ENCODE measurements at places on chromosomes 5 and 9. TPM values are rescaled to one million over a fixed set of nuclear protein-coding genes. Genes with fewer than 3 reads are reported as not detected.

Gene SPRY4
- total RNA-seq, result 10.0 TPM

Gene EIF4EBP3
- 5.3 TPM for total RNA-seq

Gene SPINK4
- 7.8 TPM for total RNA-seq

Gene HAND1
- 81.2 TPM for total RNA-seq

Gene TAF11L14
- not detected for total RNA-seq

Gene LRRC19
- total RNA-seq, result not detected

Gene FAXDC2
- 22.4 TPM for total RNA-seq

Gene KIF12
- total RNA-seq, result 1.1 TPM

Gene CA9
- 2.4 TPM for total RNA-seq

Gene ICE1
- 16.5 TPM for total RNA-seq

Gene CAMLG
- total RNA-seq, result 27.2 TPM

Gene SLC2A6
- total RNA-seq, result 8.6 TPM

Gene ENDOG
- 136 TPM for total RNA-seq

Gene GARIN3
- not detected for total RNA-seq

Gene IL5
- total RNA-seq, result not detected

Gene TTLL11
- total RNA-seq, result 4.7 TPM

DNA sequence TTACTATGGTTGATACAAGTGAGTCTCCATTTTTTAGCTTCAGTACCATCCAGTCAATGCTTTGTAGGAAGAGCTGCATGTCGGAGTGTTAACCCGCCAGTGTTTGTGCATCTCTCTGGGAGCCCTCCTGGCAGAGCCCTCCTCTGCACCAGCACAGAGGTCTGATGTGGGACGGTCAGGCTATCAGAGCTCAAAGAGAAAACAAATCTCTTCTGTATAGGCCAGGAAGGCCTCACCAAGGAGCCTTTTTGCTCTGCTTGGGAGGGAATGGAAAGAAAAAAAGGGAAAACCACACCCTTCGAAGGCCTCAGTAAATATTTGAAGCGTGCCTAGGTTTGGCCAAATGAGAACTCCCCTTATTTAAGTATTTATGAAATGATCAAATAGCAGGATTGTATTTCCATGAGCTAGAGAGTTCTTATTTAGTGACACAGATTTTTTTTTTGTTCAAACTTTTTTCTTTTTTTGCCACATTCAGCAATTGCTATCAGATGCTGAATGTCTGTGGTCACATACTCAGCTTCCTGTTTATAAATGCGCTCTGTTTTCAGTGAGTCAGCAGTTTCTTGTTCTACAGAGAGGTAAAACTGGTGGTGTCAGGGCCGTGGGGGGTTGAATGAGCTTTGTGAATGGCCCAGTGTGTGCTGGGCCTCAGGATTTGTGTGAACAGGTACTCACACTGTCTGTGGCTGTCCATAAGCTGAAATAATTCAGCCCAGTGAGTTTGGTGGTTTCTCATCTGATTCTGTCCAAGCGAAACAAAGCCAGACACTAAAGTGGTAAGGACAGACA lies 226.6 kb downstream of the SNX18 start:
- no peak for DNase-seq

GRCh38 chr9:15873573-15874177 lies 320.8 kb downstream of the CCDC171 start:
- peak; percentile 82 for DNase-seq

GRCh38 chr5:143128412-143129071 lies 274.9 kb downstream of the NR3C1 start:
- DNase-seq, result no peak

DNA sequence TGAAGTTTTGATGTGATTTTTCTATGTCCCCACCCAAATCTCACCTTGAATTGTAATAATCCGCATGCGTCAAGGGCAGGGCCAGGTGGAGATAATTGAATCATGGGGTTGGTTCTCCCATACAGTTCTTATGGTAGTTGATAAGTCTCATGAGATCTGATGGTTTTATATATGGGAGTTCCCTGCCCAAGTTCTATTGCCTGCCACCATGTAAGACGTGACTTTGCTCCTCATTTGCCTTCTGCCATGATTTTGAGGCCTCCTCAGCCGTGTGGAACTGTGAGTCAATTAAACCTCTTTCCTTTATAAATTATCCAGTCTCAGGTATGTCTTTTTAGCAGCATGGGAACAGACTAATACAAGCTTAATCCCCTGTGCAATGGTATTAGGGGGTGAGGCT lies 25.5 kb upstream of the RAI14 start:
- no peak for DNase-seq

GRCh38 chr5:611731-612486 lies at the start of gene CEP72:
TSS of gene CEP72 (plus strand) at chr5:612340. CDS start at chr5:612362, 22 bp downstream.
- peak; percentile 94 for DNase-seq

- DNase-seq, result no peak
Observed at GRCh38 chr5:57436586-57436985, 46.0 kb downstream of the ACTBL2 start.

GRCh38 chr5:139438707-139439012 lies 665 bp downstream of the DNAJC18 start:
- no peak for DNase-seq

DNA sequence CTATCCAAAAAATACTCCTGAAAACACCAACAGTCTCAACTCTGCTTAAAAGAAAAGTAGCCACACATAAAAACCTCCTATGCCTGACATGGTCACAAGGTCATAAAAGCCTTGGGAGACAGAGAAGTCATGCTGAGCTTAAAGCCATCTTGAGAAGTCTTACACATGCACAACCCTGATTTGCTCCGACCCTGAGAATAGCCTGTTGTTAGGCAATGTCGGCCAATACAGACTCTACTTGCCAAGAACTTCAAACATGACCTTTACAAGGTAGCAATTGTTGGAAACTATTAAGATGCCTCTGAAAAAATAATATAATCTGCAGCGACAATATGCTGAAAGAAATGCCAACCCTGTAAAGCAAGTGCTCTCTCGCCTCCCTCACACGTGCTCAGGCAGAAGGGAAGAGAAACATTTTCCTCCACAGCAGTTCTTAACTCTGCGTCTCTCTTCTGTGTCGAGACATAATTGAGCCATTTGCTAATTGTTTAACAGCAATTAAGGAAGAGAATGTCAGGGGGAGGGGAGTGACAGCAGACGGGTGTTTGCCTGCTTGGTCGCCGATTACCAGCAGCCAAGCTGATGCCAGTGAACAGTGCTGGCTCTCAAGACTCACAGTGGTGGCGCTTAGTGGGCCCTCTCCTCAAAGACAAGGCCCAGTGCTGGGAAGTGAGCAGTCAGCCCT lies 393.6 kb downstream of the SPOCK1 start:
- no peak for DNase-seq

DNA sequence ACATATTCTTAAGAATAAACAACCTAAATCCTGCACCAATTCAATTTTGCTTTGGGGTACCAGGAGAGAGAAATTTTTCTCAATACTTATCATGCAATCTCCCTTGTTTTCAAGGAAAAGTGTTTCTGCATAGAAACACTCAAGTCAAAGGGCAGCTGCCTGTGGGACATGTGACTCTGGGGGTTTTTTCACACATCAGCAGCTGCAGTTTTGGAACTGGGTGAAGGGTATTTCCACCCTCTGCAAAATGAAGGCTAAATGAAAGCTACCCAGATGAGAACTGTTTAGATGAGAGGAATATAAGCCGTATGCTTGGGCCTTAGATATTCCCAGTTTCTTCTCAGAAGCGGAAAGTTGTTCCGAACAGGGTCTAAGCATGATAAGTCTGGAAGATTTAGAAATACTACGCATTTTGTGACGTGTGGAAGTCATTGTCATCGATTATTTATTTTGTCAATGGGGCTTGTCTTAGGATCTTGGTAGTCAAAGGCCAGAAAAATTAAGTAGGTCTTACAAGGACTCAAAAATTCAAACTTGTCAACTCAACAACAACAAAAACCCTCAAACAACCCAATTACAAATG lies 64.3 kb upstream of the BOD1 start:
- no peak for DNase-seq

DNA sequence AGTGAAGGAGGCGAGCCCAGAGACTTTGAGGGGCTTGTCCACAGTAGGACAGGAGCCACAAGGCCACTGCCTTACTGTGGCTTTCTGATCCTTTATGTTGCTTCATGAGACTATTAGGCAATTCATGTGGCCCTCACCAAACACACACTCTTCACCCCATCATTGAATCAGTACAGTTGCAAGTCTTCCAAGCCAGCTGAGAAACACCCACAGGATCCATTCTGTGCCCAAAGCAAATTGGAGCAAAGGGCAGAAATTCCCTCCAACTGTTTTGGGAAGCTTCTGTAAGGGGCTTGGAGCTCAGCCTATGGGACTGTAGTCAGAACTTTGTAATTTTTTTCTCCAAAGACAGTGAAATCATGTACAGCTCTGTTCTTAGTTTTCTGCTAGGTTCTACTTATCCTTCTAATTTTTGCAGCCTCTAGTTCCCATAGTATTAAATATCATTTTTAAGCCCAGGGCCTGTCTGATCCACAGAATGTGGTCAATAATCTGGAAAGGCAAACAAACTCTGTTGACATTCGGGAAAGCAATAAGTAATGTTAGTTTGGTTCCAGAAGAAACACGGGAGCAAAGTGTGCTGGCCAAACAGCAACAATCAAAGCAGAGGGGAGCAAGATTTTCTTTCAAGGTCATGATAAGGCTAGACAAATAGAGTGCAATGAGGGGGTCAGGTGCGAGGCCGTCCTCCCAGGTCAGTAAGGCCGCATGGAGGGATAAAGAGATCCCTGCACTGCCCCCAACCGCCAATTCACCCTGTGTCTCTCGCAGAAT lies 47.0 kb downstream of the UBE2QL1 start:
- DNase-seq, result no peak

DNA sequence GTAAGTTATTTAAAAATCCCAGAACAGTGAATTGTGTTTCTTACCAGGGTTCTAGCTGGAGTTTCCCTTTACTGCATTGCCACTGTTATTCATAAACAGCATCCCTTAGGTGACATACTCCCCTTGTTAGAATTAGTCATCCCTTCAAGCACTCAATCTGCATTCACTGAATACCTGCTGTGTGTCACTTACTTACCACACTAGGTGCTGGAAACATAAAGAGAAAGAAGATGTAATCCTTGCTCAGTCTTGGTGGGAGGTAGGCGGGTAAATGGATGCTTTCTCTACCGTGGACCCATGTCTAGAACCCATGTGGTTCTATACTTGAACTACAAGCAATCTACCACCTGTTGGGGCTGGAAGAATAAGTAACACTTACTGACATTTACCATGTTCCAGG lies 371.6 kb downstream of the KDM4C start:
- no peak for DNase-seq

GRCh38 chr9:94800424-94801117 lies 74.1 kb downstream of the AOPEP start:
- no peak for DNase-seq

GRCh38 chr5:163832155-163832554 lies 326.7 kb downstream of the MAT2B start:
- DNase-seq, result no peak

DNA sequence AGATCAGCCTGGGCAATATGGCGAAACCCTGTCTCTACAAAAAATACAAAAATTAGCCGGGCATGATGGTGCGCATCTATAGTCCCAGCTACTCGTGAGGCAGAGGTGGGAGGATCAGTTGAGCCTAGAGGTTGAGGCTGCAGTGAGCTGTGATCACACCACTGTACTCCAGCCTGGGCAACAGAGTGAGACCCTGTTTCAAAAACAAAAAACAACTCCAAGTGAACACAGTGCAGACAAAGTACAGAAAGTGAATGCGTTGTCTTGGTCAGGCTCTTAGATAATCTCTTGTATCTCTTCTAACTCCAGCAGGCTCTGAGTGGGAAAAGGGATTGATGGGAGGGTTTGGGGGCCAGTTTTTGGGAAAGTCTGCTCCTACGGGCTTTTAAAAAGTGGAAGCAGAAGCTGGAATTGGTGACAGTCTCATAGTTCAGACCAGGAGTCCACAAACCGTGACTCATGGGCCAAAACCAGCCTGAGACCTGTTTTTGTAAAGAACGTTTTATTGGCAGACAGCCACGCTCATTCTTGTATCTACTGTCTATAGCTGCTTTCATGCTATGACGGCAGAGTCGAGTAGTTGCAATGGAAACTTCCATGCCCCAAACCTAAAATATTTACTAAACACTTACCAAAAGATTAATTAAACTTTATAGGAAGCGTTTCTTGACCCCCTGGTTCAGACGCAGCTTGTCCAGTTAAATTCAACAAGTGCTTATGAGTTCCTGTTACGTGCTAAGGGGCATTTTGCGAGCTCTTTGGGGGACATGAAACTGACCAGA lies 32.9 kb downstream of the NDST1 start:
- DNase-seq, result peak; percentile 97

DNA sequence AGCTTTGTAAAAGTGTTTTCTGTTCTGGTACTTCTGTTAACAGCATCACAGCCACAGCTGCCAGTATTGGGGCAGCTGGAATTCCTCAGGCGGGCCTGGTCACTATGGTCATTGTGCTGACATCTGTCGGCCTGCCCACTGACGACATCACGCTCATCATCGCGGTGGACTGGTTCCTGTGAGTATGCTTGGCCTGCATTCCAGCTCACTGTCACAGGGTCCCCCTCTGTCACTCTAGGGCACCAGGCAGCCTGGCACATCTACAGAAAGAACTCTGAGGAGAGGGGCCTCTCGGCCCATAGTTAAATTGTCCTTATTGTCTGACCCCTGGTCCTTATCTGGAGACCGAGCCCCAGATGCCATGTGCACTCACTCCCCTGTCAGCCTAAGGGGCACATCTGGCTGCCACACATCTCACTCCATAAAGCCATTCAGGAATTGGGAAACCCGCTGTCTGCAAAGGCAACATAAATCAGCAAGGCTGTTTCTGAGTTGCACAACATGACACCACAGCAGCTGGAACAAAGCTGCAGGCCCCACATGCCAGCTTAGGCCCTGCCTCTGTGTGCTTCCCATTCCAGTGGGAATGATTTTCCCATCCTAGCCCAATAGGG lies 77.5 kb downstream of the SLC1A3 start:
- no peak for DNase-seq

- DNase-seq, result no peak
Observed at GRCh38 chr5:16709691-16710433, 93.1 kb upstream of the RETREG1 start.

GRCh38 chr5:138872841-138873465 lies 2.2 kb downstream of the LRRTM2 start:
- no peak for DNase-seq

DNA sequence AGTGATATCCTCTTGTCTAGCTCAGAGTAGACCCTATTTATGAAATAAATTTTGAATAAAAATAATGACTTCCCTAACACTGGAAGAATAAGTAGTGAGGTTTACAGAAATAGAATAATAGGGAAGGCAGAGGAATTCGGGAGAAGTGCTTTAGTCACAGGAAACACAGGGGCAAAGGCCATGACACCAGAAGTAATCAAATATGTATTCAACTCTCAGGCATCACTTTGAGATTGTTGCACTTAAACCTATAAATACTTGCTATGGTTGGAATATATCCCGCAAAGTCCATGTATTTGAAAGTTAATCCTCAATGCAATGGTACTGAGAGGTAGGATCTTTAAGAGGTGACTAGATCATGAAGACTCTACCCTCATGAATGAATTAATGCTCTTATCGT lies 166.8 kb downstream of the YIPF5 start:
- no peak for DNase-seq

DNA sequence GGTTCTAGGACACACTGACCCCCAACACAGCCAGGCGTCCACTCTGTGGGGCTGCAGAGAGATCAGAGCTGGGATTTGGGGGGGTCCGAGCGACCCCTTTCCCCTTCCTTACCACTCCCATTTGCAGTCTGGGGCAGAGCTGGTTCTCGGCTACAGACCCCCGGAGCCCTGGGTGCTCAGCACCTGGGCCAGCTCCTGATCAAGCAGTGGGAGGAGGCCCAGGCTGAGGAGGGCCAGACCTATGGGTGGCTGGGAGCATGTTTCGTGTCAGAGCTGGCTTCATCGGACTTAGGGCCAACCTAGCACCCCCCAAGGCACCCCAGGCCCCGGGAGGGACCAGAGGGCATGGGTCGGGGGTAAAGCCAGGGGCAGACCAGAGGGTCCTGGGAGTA lies 7.6 kb downstream of the GRIN1 start:
- no peak for DNase-seq

All from cardiac muscle cell (in vitro differentiated cells and primary cell).